CD4-positive, alpha-beta T cell treated with Interleukin-6 for 4 hours (primary cell): ENCODE measurements at places on chromosomes 5 and 9.

GRCh38 chr5:158139161-158139560 is 280.2 kb upstream of the CLINT1 start:
- DNase-seq = no peak

- DNase-seq = no peak
These were observed 118.4 kb upstream of the DAPK1 start for GRCh38 chr9:87379300-87379699.

DNA sequence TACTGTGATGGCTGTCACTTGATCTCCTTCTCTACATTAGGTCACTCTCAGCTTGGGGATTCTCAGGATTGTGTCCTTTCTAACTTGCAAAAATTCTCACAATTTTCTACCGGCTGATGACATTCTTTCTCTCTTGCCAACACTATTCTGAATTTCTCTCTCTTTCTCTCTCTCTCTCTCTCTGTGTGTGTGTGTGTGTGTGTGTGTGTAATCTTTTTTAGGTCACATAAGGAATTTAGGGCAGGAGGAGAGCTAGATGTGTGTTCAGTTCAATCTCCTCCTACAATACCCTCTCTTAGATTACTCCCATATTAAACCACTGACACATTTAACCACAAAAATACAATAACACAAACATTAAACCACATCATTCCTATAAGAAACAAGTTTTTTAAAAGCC is 242.3 kb upstream of the NREP start:
- no peak for DNase-seq

- DNase-seq = no peak
These were observed 173.9 kb downstream of the WDR70 start for GRCh38 chr5:37552770-37553719.
